Stimulated activated CD8-positive, alpha-beta memory T cell treated with anti-CD3 and anti-CD28 coated beads, Interleukin-2, amount 100 ng/mL, for 1 hour (primary cell): ENCODE measurements at places on chromosomes 5 and 9.

- DNase-seq: no peak
These were observed 34.8 kb downstream of the ZNF462 start for GRCh38 chr9:106897751-106898150.

DNA sequence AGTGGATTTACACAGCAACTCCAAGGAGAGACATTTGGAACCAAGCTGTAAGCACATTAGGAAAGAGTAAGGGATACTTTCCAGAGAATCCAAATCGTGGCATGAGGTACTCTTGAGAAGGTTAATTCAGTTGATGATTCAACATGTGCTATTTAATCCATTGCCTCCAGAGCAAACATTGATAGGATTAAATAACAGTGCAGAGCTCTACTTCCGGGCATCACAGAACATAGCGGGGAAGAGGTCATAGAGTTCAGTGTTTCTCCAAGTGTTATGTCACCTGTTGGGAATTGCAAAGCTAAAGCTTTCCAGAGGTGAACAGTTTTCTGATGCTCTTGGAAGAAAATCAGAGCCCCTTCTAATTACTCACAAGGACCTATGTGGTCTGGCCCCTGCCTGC, 127.5 kb downstream of the PPP2R2B start:
- DNase-seq: no peak

DNA sequence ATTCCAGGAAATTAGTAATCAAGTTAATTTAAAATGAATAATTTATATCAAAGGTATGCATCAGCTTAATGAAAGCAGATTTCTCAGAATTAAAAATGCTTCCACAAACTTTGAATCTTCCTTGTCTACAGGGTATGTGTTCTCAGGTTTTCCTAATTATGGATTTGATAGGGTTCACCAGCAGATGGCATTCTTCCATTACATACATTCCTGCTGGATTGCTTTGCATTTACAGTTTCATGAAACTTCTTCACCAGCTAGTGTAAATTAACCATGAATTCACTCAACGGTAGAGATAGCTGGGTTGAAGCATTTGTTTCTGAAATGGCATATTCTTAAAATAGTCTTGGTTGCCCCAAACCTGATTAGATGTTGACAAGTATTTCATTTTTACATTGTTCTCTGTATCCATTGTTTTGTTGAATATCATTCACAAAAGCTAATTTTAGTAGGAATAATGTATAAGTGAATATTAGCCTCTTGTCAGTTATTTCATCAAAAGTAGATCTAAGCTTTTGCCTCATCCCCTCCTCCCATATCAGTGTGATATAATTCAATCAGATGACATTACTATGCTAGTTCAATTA, 68.7 kb upstream of the WDR41 start:
- DNase-seq: no peak

- DNase-seq: no peak
These were observed 399.5 kb downstream of the ENC1 start for GRCh38 chr5:74240783-74241750.

DNA sequence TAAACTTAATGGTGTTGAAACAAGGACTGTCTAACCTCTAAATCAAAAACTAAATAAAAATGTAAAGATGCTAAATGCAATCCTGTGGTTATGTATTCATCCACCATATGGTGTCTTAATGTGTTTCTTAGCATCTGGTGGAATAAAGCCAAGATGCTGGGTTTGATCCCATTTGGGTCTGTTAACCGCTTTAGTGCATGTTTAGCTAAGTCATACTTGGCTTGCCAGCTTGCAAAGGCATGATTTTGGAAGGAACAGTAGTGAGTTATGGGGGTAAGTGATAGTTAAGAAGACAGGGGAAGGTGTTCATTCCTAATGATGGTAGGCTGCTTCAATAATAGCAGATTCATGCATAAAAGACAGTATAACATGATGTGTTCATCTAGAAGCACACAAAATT, 139.0 kb upstream of the SLC27A6 start:
- no peak for DNase-seq
